ENCODE measurements at places on chromosomes 4 and X.

GRCh38 chr4:179894066-179894778 lies 2349.0 kb upstream of the TENM3 start:
- DNase-seq = no peak

GRCh38 chr4:8319731-8320385 lies 50.3 kb downstream of the HTRA3 start:
- no peak for DNase-seq

GRCh38 chrX:131617182-131617581 lies 73.3 kb downstream of the OR13H1 start:
- no peak for DNase-seq

- DNase-seq = no peak
Observed at GRCh38 chrX:125004799-125005198, 314.9 kb upstream of the TEX13C start.

DNA sequence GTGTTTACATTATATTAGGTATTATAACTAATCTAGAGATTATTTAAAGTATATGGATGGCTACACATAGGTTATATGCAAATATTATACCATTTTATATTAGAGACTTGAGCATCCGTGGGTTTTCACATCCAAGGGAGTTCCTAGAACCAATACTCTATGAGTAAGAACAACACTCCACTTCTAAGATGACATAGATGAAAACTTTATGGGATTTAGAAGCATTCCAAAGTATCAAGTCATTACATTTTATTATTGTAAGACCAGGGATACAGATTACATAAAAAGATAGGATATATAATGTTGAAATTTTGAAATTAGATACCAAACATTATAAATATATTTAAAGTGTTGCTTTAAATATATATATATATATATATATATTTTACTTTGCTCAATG lies 207.0 kb downstream of the NAP1L3 start:
- DNase-seq = no peak

DNA sequence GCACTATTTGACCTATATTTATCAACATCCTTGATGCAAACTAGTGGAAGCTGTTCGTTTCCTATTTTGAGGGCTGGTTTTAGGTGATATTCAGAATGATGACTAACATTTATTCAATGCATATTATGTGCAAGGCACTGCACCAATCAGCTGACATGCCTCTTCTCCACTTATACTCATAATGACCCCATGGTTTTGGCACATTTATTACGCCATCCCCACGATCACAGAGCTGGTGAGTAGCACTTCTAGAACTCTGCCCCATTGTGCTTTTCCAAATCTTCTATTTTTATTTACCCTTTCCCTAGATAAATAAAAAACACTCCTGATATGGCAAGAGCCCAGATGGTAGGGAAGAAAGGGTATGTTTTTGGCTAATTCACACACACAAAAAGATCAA lies 13.1 kb downstream of the SCML1 start:
- no peak for DNase-seq

GRCh38 chr4:125420526-125420925 lies 105.8 kb downstream of the FAT4 start:
- DNase-seq = no peak

Data from CD4-positive, alpha-beta T cell treated with Interleukin-10 for 1 hour (primary cell).